NCI-H2081 (cell line): ENCODE measurements at places on chromosomes 4 and X.

DNA sequence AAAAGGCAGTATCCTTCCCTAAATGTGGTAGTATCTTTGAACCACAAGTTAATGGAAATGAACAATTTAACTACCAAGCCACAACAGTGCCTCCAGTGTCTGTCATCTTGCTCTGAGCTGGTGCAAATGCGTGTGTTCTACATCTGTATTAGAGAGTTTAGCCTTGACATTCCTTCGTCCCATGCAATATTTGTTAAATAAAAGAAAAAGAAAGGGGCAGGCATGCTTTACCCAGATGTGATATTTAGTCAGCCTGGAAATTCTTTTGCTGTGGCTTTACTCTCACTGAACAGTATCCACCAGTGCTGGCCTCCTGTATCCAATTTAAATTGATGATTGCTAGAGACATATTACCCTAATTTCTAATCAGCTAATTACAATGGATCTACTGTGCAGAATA, 310.5 kb downstream of the CFAP299 start:
- DNase-seq: no peak

- no peak for DNase-seq
Measured at GRCh38 chr4:1982124-1983052, 26.4 kb downstream of the NELFA start.

- DNase-seq: no peak
Measured at GRCh38 chr4:87688316-87688715, 38.2 kb downstream of the DMP1 start.

DNA sequence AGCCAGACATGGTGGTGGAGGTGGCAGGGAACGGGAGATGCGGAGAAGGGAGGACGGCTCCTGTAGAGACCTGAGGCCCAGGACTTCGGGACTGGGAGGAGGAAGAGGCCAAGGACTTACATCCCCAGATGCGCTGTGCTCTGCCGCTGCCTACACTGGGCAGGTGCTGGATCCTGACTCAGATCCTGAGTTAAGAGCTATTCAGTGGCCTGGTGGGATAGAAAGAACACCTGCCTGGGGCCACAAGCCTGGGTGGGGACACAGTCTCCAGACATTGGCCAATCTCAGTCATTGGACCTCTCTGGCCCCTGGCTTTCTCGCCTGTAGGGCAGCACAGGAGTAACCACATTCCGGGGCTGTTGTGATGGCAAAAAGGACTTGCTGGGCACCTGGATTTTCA, 10.9 kb upstream of the MSX1 start:
- DNase-seq: no peak

DNA sequence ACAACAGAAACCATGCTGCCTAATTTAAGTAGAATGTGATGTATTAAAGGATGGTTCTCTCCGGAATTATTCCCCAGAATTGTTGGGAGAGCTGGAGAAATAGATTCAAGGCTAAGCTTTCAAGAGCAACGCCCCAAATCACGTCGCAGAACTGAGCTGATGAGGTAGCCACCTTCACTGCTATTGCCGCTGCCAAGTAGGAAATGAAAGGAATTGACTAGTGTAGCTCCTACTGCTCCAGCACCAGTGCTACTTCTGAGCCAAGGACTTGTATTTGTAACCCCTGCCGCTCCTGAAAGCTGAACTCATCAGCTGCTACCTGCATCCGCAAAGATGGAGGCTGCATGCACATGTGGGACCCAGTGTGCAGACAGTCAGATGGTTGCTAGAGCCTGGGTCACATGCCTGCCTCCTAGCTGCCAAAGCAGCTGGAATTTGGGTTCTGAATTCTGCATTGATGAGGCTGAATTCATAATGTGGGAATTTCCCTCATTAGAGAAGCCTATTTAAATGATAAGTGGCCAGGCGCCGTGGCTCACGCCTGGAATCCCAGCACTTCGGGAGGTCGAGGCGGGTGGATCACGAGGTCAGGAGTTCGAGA, 173.9 kb downstream of the PDGFRA start:
- no peak for DNase-seq

- no peak for DNase-seq
Measured at GRCh38 chrX:21758488-21758887, 572 bp upstream of the SMPX start.

GRCh38 chr4:91997045-91997444, 306.7 kb upstream of the GRID2 start:
- DNase-seq: no peak

- no peak for DNase-seq
Measured at GRCh38 chr4:61070269-61070668, 129.9 kb upstream of the ADGRL3 start.

GRCh38 chrX:40872351-40872750, 137.0 kb upstream of the MED14 start:
- no peak for DNase-seq

GRCh38 chr4:1215141-1216075, 33.5 kb downstream of the CTBP1 start:
- no peak for DNase-seq

DNA sequence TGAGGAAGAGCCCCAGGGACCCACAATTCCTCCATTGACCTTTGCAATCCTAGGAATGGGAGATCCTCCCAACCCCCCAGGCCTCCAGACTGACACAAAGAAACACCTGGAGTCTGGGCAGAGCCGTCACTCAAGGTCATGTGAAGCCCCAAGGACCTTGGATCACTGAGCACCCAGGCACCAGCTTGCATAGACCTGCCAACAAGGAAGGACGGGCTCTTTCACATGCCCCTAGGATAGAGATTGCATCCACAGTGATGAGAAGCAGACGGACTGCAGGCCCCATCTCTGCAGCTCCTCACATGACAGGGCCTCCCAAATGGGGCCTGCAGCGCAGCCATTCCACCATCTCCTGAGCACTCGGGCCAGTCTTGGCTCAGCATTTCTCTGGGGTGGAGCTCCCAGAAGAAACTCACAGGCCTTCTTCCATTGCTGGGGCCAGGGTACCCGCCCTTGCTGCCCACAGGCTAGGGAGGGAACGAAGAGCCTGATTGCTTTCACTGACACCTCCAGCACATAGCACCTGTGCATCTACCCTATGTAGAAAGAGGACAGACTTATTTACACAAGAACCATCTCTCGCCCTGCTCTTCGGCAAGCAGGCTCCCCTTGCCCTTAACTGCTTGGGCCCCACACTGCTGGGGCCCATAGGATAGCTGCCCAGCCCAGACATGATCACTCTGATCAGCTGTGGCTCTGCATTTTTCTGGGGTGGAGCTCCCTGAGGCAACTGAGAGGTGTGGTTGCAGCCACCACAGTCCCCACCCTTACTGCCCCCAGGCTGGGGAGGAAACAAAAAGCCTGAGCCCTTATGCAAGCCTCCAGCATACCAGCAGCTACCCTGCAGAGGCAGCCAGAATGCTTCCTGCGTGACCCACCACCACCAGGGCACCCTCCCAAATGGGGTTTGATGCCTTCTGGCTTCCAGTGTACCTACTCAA, 185.7 kb upstream of the ZCCHC13 start:
- no peak for DNase-seq

GRCh38 chr4:2849267-2850152, 5.9 kb downstream of the ADD1 start:
- no peak for DNase-seq

GRCh38 chr4:161816958-161817357, 346.8 kb downstream of the FSTL5 start:
- DNase-seq: no peak

GRCh38 chr4:168815379-168816345, 194.4 kb downstream of the CBR4 start:
- no peak for DNase-seq

GRCh38 chrX:110944311-110944750, 148.7 kb upstream of the CHRDL1 start:
- DNase-seq: peak; percentile 56

DNA sequence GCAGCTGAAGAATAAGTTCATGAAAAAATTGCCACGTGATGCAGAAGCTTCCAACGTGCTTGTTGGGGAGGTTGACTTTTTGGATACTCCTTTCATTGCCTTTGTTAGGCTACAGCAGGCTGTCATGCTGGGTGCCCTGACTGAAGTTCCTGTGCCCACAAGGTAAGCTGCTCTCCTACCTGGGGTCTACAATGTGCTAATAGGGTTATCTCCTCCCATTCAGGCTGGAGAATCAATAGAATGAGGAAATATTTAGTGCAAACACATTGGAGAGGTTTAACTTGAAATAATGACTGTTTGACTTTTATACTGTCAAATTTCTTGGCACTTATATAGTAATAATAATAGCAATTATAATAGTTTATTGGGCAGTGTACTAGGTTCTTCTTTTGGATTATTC, 101.8 kb downstream of the SLC4A4 start:
- no peak for DNase-seq

- no peak for DNase-seq
Measured at GRCh38 chr4:68272860-68273259, 27.4 kb upstream of the TMPRSS11B start.

DNA sequence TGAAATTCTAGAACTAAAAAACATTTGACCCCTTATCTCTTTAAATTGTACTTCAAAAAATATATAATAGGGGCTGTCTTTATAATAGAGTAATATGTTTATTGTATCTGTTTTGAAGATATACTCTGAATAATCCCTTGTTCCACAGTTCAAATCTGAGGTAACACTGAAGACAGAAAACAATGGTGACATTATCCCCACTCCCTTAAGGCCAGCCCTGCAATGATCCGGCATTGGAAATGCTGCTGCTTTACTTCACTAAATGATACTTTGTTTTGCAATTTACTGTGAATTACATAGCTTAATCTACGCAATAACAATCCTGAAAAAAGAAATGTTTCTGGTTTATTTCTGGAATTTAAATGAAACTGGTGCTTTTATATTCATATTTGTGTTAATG, 34.4 kb upstream of the ZFP42 start:
- DNase-seq: no peak

DNA sequence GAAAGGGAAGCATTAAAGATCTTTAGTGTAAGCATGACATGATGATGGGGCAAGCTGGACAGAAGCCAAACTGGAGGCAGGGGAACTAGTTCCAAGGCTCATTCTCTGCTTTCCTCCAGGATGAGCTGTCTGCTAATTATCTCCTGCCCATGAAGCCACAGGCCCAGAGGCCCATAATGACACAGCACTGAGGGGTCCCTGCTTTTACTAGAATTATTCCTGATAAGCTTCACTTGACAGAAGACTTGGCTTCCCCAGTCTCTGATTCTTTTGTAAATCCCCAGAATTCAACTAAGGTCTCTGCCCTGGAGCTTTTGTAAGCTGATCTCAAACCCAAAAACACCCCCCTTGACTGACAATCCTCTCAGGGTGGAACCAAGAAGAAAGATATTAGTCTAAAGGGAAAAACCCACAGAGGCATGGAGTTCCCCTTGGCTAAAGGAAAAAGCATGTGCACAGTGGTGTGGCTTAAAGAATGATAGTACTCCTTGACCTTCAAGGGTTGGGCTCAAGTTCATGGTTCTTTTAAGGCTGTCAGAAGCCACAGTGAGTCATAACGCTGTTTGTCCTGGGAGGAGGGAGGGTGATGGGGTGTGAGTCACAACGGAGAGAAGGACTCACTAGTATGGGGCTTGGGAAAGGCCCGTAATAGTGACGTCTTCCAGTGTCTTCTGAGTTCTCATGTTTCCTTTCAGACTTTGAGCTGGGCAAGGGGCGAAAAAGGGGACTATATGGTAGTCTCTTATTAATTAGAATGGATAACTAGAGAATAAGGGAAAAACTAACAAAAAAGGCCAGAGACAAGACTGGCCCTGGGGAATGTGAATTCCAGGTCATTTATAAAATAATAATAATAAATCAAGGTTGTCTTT, 146.0 kb upstream of the CPEB2 start:
- no peak for DNase-seq

DNA sequence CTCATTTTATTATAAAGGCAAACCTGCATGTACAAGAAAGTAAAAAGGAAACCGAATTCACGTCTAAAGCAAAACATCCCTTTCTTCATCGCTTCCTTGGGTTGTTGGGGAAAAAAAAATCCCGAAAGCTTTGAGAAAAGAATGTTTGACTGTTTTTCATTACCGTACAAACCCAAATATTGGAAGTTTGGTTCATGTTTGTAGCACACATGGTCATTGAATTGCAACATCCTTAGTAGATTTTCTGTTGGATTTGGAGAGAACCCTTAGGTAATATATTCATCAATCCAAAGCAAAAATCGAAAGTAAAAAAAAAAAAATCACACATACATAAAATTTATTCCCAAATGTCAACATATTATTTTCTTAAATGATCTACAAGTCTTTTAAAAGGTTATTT, 420.3 kb downstream of the MAPK10 start:
- no peak for DNase-seq

DNA sequence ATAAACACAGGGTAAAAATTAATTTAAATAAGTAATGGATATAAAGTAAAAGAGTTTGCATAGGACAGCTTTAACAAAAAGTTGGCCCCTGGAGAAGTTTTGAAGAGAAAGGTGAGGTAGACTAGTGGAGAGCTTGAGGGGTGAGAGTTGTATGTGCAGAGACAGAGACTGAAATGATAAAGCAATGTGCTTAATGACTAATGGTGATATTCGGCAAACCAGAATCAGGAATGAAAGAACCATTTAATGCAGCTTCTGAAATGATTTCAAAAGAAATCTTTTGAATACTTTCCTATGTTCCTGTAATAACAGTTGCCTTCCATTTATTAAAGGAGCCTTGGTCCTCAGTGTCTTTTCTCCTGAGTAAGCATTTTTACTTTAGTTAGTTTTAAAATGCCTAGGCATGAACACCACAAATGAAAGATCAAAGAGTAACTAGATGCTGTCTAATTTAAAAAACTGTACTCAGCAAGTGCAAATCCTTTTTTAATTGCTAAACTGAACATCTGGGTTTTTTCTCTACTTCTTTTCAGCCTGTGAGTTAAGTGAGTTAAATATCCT, 28.5 kb downstream of the CAMK2D start:
- DNase-seq: no peak

- no peak for DNase-seq
Measured at GRCh38 chr4:186061921-186062320, 7.0 kb upstream of the TLR3 start.

DNA sequence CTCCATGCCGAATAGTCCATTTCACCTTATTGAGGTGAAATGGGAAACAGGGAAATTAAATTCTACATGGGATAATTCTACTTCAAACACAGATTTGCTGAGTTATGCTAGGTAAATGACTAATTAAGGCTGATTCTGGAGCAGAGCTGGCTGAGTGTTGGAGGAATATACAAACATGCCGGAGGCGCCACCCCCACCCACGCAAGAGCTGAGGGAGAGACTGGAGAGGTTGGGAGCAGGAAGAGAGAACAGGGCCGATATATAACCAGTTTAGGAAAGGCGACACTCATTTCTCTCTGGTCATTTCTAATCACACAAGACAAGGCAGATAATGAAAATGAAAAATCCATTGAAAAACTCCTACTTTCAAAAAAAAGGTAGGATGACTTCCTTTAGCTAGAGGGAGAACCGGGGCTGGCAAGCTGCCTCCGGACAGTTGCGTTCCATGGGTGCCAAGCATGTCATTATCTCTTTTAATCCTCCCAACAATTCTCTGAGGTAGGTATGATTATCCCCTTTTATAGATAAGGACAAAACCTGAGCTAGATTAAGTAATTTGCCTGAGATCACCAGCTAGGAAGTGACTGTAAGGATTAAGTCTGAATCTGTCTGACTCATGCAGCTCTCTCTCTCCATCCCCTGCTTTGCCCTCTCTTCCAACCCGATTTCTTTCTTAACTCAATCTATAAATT, 27.6 kb upstream of the CFAP299 start:
- peak; percentile 79 for DNase-seq
